Germinal center (tissue), 1 donor: ENCODE measurements at places on chromosomes 3 and 15.

DNA sequence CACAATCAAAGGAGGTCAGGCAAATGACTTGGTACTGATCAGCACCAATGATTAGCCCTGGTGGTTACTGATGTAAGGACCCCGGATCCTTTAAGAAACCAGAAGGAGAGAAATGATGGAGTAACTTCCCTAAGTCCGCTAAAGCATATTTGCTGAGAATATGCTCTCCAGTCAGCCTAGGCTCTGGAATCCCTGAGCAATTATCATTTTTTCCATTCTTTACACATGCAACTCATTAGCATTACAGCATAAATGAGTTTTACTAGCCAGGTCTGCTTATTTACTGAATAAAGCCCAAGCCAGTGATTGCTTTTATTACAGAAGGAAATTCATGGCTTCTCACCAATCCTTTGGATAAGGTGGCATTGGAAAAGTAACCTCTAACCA, 139.2 kb upstream of the WNT5A start:
- DNase-seq, result no peak

DNA sequence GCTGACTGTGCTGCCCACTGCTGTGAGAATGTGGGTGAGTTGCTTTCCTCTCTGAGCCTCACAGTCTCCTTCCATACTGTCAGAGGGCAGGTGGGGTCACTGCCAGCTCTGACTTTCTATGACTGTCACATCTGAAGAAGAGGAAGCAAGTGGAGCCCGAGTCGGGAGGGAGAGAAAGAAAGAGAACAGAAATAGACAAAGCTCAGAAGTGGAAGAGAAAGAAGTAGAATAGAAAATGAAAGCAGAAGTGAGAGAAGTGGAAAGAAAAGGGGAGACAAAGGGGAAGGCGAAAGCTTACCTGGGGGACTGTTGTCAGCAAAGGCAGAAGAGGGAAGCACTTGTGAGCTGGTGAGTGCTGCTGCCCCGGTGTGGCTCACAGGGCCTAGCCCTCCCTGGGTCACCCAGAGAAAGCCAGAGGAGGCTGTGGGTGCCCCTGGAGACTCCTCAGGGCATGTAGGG, 57.9 kb downstream of the EPHB1 start:
- DNase-seq, result peak; percentile 75

DNA sequence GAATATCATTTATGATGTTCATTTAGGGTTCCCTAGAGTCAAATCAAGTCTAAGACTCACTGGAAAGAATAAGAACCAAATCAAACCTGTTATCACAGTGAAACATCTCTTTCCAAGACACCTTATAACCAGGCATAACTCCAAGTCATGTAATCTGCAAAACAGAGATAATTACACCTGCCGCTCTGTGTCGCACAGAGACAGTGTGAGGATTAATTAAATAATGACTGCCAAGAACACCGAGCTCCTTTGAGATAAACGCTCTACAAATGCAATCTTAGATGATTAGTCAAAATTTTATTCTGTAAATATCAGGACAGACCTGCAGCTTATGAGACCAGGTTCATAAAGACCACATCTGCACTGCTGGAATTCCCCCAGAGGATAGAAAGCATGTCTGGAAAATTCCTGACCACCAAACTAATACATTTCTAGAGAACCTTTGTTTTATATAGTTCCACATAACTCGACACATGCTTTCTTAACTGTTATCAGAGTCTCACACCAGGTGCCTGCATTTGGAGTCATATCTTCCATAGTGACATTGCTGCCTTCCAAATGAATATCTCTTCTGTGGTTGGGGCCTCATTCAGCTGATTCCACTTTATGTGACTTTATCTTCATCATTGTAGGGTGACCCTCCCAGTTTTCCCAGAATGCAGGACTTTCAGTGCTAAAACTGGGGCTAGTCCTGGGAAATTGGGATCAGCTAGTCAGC, 252.8 kb downstream of the CD47 start:
- DNase-seq, result no peak

DNA sequence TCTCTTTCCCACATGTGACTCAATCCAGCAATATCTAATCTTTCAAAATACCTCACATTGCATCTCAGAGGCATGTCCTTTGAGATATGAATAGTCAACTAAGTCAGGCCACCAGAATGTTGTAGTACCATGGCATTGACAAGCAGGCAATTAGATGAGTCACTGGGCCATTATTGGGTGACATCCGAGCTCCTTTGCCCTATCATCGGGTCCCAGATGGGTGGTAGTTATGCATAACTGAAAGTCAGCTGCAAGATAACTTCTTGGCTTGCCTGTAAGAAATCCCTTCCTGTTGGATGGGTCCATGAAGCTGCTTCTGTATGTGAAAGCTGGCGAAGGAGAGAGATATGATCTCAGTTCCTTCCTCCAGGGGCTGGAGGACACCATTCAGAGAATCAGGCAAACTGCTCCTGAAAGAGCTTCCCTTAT, 32.8 kb downstream of the ARRDC4 start:
- no peak for DNase-seq
